Esophagus squamous epithelium (tissue), 5 donors: ENCODE measurements at places on chromosomes 5 and 9.

DNA sequence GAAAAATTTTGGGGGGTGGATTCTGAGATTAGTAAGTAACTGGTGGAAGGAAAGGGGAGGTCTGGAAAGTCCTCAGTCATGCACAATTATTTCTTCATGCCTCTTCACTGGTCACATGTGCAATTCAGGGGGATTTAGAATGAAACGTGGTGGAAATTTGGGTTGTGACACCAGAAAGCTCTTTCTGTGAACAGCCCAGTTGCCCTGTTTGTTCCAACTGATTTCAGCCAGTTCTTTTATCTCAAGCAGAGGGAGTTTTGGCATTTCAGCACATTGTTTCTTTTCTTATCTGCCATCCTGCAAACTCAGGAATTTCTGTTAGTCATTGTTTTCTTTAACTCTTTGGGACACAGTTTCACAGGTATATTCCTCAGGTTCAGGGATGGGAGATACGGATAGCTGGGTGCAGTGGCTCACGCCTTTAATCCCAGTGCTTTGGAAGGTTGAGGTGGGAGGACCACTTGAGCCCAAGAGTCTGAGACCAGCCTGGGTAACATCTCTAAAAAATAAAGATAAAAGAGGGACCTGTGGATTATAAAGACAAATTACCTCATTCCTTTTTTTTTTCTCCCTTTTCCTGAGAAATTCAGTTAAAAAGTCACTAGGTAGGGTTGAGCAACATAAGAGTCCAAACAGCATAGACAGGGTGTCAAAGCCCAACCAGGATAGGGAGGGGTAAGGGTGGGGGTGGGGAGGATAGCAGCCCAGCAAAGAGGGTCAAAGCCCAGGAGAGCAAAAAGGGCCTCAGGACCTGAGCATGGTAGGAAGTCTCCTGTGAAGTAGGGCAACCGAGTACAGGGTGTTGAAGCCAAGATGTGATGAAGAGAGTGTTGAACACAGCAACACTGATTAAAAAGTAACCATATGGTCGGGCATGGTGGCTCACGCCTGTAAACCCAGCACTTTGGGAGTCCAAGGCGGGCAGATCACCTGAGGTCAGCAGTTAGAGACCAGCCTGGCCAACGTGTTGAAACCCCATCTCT, 5.4 kb upstream of the B4GALT1 start:
- DNase-seq = no peak

GRCh38 chr9:95018099-95018936, 291.8 kb downstream of the AOPEP start:
- no peak for DNase-seq

DNA sequence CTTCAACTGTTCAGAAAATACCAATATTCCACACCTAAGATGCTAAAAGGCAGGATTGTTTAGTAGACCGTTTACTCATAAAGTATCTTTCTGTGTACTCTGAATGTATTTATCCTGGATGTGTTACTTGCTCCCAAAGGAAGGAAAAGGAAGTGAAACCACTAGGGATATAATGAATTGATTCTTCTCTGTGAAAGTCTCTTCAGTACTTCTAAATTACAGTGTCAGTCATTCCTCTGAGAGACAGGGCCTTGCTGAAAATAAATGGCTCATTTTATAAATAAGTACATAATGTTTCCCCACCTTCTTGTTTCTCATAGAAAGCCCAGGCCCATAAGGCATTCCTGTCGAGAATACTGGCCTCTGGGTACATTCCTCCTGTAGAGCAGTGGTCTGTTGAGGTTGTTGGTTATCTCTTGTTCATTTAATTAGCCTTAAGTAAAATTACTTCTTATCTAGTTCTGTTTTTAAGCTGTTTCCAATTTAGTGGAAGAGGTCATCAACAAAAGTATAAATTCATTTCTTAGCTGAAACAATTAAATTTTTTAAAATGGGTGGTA, 1.6 kb downstream of the HAPLN1 start:
- no peak for DNase-seq

- no peak for DNase-seq
These were observed 141.7 kb downstream of the BARX1 start for GRCh38 chr9:93813221-93814076.

DNA sequence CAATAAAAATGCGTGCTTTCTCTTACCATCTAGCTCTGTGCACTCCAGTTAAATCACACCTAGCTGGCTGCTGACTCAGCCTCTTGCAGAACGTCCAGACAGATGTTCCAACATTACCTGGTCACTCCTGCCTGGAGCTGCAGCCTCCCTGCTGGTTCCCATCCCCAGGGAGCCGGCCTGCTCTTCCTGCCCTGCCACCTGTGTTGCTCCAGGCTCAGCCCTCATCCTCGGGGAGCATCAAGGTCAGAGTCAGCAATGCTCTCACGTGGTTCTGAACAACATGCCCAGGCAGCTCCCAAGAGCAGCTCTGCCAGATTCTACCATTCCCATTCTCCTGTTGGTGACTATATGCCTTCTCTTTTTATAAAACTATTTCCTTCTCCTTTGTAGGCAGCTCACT, 81.3 kb downstream of the GADD45G start:
- no peak for DNase-seq

GRCh38 chr9:125696106-125696647, 10.8 kb downstream of the MAPKAP1 start:
- DNase-seq = no peak

DNA sequence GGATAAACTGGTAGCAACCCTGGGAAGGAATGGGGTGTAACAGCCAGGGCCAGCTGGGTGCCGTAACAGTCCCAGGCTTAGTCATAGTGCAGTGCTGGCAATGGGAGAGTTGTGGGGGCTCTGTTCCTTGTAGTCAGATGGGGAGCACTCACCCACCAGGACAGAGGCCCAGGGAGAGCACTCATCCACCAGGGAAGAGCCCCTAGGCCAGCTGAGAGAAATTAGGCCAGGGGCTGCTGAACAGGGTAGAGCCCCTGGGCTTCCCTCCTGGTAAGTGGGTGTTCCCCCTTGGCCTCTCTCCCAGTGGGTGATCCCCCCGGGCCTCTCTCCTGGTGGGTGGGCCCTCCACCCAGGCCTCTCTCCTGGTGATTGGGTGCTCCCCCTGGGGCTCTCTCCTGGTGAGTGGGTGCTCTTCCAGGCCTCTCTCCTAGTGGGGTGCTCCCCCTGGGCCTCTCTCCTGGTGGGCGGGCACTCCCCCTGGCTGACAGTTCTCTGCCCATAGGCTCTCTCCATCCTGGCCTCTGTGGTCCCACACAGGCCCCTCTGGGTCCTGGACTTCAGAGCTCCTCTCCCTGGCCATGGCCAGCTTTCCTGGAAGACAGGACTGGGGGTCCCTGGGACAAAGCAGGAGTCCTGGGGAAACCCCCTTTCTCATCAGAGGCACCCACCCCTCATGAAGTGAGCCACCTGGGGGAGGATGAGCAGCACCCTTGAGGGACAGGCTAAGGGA, 13.4 kb downstream of the FGD3 start:
- no peak for DNase-seq

DNA sequence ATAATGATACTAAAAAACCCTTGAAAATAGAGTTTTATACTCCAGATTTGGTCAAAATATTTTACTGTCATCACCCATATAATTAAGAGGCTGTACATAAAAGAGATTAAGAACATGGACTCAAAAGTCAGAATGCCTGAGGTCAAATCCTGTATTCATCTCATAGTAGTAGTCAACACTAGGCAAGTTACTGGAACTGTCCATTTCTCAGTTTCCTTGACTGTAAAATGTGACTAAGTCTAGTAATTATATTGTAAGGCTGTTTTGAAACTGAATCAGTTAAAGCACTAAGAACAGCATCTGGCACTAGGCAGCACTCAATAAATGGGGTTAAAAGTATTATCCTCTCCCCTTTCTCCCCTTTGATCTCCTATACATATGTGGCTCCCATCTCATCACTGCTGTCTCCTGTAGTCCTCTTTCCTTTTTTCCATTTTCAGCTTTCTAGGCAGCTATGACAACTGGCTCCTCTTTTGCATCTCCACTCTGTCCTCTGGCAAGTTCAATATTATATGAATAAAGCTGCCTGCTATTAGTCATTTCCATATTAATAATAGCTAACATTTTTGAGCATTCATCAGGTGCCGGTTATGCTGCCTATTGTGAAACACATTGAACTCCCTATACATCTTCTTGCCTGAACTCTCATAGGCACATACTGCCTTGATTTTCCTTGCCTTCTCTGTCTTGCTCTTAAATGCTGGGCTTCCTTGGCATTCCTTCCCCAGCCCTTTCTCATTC, 185.8 kb upstream of the NREP start:
- no peak for DNase-seq

- no peak for DNase-seq
These were observed 3.9 kb downstream of the EGFL7 start for GRCh38 chr9:136666372-136667213.

- DNase-seq = no peak
These were observed 38.9 kb downstream of the PAM start for GRCh38 chr5:102794047-102794446.

DNA sequence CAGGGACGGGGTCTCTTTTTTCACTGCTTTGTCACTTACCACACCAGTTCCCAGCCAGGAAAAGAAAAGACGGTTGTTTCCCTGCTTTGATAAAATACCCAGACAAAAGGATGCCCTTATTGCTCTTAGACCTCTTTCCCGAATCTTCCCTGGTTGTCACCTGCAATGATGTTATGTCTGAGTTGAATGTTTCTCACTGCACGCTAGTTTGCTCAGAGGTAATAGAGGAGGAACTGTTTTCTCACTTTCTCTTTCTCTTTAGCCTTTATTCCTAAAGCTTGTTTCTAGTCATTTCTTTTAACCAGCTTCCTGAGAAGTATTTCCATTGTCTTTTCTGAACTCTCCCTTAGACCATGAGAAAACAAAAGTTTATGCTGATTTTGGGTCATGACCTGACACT, 32.9 kb downstream of the ACER2 start:
- DNase-seq = no peak

DNA sequence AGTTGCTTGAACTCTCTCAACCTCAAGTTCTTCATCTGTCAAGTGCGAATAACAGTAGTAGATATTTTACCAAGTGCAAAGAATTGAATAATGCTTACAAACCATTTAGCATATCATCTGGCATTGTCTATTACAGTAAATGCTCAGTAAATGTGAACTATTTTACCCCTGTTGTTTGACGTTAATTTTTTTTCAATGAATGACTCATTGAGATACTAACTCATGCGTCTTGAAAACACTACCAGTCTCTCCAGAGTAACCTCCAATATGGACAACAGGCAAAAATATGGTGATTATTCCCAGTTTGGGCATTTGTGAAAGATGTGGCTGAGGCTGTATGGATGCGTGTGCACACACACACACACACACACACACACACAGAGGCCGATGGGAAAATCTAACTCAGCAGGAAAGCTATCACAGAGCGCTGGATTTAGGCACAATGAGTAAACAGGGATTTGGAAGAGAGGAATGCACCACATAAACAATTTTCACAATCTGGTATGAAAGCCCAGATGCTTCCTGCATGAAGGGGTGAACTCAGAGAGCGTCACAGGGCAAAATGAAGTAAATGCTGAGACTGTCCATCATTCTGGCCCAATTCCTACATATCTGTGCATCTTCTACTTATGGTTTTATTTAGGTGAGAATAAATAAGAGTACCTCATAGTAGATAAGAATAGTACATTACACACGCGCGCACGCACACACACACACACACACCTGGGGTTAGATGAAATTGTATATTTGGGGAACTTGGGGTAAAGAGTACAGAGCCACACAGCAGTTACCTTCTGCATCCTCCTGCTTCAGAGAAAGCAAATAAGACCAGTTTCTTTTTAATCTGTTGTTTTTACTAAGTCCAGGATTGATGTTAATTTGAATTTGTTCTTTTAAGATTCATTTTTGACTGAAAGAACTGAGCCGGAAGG, 128.7 kb downstream of the PALM2AKAP2 start:
- no peak for DNase-seq

GRCh38 chr9:14317667-14318320, 3.9 kb upstream of the NFIB start:
- DNase-seq = no peak

- no peak for DNase-seq
These were observed 185.5 kb downstream of the OLFM1 start for GRCh38 chr9:135273008-135273407.

DNA sequence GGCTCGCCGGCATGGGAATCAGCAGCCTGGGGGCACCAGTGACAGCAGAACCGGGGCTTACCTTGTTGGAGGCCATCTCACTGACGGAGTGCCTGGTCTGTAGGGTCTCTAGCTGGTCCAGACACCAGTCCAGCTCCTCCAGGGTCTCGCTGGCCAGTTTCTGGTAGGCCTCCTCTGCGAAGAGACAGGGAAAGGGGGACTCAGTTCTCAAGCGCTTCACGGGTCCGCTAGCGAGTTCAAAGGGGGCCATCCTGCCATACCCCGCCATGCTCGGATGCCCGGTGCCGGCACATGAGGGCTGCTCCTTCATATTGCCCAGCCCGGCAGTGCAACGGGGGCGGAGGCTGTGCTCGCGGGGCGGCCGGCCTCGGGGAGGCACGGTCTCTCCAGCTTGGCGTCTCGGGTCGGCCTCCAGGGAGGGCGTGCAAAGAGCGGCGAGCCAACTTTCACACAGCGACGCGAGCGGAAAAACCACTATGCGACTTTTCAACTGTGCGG, 456.0 kb downstream of the RAB3C start:
- no peak for DNase-seq

DNA sequence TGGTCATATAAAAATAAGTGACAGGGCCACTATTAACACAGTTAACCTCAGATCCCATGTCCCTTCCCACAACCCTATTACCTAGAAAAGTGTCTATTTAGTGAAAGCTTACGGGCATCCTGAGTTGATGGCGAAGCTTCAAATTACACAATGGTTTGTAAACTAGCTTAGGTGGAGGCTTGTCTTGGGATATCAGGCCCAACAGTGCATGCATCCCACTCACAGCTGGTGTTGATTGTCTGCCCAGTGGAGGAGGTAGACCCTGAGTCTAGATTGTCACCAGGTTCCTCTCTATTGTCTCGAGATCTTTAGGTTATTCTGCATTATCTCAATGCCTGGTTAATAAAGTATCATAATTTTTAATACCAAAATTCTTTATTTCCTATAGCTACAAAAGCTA, 30.4 kb downstream of the PRELID2 start:
- DNase-seq = no peak

- no peak for DNase-seq
These were observed 35.3 kb upstream of the AIF1L start for GRCh38 chr9:131060900-131061630.

- no peak for DNase-seq
These were observed 75.5 kb upstream of the PRRC1 start for GRCh38 chr5:127441799-127442484.

- DNase-seq = no peak
These were observed 242.9 kb downstream of the CSNK1G3 start for GRCh38 chr5:123754908-123755307.
